ENCODE measurements at places on chromosomes 12 and 14.

GRCh38 chr12:52772772-52773171 is 4.4 kb downstream of the KRT76 start:
- no peak for DNase-seq

GRCh38 chr14:100165376-100165775 is 5.9 kb upstream of the DEGS2 start:
- no peak for DNase-seq

DNA sequence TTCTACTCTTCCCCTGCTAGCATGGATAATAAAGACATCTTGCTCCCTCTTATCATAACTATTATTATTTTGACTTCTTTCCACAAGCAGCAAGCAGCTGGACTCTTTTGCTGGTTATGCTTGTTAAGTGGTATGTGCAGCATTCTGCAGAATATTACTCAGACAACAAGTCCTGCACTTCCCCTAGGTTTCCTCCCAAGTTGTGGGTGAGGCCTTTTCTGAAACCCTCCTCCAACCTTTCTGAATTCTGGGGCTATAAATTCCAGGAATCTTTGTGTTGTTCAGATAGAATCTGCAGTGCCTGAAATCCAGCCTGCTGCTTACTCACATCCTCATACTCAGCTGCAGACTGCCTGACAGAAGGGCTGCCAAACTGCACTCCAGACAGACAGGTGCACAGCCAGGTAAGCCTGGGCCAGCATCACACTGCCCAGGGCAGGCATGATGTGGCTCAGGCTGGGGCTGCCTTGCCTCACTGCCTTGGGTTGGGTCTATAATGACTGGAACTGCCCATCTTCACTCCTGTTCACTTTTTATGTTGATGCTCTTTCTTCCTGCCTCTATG is 6.2 kb upstream of the DHRS2 start:
- DNase-seq = no peak

DNA sequence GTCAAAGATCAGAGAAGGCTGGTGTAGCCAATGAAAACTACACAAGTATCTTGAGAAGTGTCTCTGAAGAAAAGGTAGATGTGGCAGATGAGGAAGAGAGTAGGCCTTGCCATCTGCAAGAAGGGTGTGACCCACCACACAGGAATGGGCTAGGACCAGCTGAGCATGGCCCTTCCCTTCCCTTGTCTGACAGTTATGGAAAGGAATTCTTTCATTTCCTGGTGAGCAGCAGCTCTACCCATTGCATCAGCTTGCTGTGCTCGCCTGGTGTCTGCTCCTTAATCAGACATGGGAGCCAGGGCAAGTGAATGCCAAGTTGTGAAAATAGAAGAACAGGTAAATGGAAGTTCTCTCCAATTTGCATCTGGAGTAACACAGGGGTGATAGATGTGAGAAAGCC is 145.2 kb upstream of the KRR1 start:
- no peak for DNase-seq

DNA sequence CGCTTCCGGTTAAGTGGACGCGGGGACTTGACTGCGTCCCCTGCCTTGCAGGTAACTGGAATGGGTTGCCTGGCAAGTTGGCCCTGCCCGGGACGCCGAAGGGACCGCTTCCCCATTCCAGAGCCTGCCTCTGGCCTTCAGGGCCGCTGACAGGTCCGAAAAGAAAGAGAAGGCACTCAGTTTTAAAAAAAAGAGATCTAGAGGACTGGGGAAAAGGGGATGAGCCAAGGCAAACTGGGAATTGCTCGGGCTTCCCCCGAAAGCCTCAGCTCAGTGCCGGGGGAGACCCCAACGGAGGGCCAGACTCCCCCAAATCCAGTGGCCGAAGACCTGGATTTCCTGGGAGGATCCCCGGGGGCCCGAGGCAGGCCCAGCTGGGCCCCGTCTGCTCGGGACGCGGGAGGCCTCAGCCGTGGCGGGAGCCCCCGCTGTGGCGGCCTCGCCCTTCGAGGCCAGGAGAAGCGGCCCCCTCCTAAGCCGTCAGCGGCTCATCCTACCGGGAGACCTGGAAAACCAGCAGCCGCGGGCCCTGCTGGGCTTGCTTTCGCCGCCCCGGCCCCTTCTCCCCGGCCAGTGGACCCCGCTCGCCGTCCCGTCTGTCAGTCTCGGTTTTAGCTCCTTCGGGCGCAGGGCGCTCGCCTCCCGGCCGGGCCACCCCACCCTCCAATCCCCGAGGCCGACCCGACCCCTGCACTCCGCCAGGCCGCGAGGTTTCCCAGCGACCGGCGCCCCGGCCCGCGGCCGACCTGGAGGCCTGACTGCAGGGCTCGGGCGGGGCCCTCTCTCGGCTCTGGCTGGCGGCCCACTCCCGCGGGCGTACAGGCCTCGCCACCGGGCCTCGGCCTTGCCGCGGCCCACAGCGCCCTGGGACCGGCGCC is 12.5 kb downstream of the OTX2 start:
- no peak for DNase-seq

Data from activated CD4-positive, CD25-positive, alpha-beta regulatory T cell (primary cell).